Activated CD8-positive, alpha-beta T cell treated with anti-CD3 and anti-CD28 coated beads, Interleukin-2, amount 10 ng/mL, durations not matched to agents 7 days and 5 days (primary cell): ENCODE measurements at places on chromosomes 12 and 14. TPM values are rescaled to one million over a fixed set of nuclear protein-coding genes. Genes with fewer than 3 reads are reported as not detected.

B4GALNT1 gene
- 0.84 TPM for total RNA-seq

NUDT4 gene
- total RNA-seq, result 56.3 TPM

HOXC4 gene
- 1.1 TPM for total RNA-seq

DNA sequence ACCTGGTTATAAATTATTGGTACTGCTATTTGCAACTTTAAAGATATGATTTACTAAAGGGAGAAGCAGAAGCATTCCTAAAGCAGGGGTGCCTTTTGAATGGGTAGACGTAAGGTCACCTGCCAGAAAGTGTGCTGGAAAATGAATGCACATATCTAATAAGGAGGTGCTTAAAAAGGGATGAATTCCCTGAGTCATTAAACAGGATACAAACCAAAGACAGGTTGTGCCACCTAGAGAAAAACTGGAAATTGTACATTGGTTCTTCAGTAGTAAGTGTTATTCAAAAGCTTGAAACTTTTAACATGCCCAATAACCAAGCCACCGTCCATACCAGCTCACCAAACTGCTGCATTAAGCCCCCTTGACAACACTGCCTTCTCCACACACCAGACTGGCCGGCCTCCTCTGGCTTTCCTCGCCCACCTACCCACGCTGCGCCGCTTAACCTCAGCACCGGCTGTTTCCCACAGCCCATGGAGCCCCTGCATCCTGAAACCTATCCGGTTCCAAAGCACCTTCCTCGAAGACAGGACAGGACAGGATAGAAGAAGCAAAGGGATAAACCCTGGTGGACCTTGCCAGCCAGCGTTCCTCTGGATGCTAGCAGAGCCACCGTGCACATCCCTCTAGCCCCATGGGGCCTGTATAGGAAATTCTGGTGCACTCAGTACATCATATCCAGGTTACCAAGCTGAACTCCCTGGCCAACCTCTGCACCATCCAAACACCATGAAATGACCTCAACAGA is 201.5 kb upstream of the CAND1 start:
- peaks cover 45% of the 10 kb centered on the region for H3K27me3 ChIP-seq
- no peaks in the 10 kb centered on the region for H3K36me3 ChIP-seq
- DNase-seq, result no peak
- peak overlapping the region; percentile 62 for H3K4me3 ChIP-seq
